Gastroesophageal sphincter (tissue), 4 donors: ENCODE measurements at places on chromosomes 1 and 21.

DNA sequence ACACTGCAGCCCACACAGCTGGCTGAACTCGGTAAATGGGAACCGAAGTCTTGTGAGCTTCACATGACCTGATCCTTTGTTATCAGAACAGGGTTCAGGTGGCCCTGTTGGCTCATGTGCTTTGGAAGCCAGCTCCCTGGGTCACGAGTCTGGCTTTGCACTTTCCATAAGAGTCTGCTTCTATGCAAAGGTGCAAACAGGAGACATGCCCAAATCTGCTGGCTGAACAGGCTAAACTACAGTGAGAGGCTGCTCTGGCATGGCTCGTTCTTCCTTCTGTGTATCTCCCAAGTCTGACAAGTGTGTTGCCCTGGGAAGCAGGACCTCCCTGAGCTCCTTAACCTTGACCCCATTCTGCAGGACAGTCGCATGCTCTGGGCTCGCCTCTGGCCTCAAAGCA is 549.6 kb downstream of the KIF26B start:
- ATAC-seq, result no peak

DNA sequence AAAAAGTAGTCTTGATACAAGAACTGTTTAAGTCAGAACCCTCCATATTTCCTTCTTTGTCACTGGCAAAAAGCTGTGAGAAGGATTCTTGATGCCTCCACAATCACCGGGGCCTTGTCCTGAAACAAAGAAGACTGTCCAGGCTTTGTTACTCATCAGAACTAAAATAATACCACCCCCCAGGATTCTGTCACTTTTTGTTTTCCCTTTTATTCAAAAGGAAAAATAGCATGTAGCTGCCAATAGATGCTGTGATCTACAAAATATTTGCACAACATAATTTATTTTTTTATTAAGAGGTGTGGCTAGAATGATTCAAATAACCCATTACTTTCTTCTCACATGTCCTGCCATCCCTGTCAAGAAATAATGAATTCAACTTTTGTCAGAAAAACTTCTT is 173.7 kb downstream of the LYPLAL1 start:
- ATAC-seq, result peak; percentile 39

DNA sequence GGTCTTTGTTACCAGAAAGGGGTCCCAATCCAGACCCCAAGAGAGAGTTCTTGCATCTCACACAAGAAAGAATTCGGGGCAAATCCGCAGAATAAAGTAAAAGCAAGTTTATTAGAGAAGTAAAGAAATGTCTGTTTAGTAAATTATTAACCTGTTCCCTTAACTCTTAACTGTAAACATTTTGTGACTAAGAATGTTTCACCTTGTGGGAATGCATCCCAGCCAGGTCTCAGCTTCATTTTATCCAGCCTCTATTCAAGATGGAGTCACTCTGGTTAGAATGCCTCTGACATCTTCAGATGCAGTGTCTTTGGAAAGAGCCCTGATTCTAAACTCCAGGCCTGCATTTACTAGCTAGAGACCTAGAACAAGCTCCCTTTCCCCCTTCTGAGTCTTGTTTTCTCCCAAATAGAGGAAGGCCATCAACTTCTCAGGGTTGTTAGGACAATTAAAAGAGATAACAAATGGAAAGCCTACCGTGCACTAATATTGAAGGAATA is 4.5 kb upstream of the FABP3 start:
- no peak for ATAC-seq

DNA sequence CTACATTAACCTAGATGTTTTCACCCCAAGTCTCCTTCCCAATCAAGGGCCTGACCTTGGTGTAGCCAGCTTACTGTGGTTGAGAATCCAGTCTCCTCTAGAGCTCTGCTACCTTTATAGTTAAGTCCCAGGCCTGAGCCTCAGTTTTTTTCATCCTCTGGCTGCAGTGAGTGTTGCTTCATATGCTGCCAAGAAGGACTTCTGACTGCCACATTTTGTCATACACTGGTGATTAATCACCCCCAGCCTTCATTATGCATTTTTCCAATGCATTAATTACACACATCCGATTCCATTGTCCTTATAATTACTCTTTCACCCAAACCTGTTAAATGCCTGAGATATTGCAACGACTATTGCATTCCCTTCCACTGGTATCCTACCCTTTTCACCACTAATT is 66.3 kb upstream of the FGGY start:
- no peak for ATAC-seq

DNA sequence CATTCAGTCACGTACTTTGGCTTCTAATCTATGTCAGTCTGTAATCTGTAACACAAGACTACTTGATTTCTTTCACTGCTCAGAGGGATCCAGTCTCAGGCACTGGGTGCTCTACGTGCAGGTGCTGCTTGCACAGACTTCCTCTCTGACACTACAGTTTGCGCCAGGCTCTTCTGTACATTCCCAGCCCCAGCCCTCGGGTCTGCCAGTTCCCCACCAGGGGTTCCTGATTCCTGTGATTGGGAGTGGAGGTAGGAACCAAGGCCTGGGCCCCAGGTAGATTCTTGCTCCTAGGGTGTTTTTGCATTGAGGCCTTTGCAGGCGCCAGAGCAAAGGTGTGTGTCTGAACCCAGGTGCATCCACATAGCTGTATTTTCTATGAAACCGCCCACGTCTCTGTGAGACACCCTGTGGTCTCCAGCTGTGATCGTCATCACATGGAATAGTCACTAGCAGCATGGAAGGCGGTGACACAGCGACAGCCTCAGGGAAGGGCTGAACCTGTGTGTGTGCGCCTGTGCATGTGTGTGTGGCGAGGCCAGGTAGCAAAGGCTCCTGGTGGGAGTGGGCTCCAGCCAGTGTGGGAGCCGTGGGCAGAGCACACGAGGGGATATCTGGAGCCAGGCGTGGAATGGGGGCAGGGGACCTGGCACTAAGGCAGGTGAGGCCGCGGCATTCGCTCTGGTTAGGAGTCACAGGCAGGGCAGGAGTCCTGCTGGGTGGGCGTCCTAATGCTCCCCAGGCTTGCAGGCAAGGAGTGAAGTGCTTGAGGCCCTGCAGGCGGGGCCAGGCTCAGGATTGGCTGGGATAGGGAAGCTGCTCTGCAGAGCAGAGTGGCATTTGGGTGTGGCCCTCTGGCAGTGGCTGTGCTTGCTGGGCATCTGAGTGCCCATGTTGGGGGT is 5.2 kb downstream of the GJC2 start:
- no peak for ATAC-seq

DNA sequence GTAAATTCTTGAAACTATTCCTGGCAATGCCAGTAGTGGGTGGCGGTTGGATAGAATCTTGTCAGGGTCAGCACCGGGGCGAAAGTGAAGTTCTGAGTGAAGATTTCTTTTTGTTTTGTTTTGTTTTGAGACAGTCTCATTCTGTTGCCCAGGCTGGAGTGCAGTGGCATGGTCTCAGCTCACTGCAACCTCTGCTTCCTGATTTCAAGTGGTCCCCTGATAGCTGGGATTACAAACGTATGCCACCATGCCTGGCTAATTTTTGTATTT is 33.3 kb downstream of the PCNT start:
- ATAC-seq, result no peak

GRCh38 chr21:45506241-45506817 is 35.9 kb downstream of the SLC19A1 start:
- ATAC-seq, result no peak

DNA sequence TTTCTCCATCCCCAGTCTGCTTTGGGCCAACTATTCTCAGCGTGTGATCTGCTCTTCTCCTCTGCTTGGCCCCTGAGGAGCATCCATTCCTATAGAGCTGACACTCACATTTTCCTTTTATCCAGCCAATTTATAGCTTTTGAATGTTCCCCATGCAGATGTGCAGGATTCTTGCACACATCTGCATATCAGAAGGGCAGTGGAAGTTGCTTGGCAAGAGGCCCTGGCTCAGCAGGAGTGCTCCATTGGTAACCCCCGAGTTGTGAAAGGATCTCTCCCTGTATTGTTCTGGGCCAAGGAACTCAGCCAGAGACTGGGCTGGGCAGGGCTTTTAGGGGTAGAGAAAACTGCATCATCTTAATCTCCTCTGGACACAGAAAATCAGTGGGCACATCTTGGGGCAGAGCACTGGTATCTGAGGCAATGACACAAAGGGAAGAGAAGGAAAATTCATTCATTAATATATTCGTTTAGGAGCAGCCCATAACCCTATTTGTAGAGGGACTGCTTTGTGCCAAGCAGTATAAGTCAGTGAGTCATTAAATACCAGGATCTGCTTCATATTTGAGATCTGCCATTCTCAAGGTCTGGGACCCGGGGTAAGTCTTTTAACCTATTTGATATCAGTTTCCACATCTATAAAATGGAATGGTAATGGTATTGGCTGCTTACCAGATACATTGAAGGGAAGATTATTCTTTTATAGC is 31.0 kb upstream of the BEND5 start:
- ATAC-seq, result no peak

DNA sequence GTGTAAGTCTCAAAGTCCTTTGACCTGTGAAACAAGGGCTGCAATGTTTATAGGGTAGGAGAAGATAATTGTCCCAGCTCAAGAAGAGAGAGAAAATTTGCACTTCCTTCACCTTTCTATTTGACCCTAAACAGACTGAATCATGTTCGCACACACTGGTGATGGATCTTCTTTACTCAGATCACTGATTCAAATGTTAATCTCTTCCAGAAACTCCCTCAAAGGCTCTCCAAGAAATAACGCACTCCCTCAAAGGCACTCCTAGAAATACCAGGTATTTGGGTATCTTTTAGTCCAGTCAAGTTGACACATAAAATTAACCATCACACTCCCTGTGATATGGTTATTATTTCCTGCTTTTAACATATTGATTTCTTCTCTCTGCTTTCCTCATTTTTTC is 30.5 kb upstream of the PTGS2 start:
- no peak for ATAC-seq

DNA sequence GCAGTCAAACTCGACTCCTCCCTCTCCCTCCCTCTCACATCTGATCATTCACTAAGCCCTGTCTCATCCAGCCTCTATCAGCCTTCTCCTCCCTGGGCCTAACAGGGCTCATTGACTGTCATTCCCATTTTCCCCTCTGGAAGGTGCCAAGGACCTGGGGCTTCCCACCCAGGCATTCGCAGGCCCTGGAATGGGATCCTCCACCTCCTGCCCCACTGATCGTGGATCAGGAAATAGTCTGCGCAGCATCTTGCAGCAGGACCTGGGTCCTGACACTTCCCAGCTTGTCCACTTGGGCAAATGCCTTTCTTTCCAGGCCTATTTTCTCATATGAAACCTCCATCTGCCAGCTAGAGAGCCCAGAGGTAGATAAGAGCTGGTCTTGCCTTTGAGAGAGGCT is 71.2 kb upstream of the ZC3H12A start:
- ATAC-seq, result no peak

- peak; percentile 34 for ATAC-seq
These were observed 27.1 kb upstream of the LRRC38 start for GRCh38 chr1:13540866-13541265.

GRCh38 chr1:54172614-54173599 is 20.1 kb upstream of the CDCP2 start:
- no peak for ATAC-seq

- ATAC-seq, result no peak
These were observed 90.6 kb downstream of the DMRTB1 start for GRCh38 chr1:53549781-53550180.

- ATAC-seq, result no peak
These were observed 4.3 kb downstream of the TCHH start for GRCh38 chr1:152110860-152111514.

GRCh38 chr21:22421416-22422180 is 1423.4 kb downstream of the NCAM2 start:
- ATAC-seq, result no peak

- no peak for ATAC-seq
These were observed 28.4 kb downstream of the AK2 start for GRCh38 chr1:33008051-33008914.

GRCh38 chr1:50531601-50532000 is 108.4 kb upstream of the DMRTA2 start:
- ATAC-seq, result no peak

DNA sequence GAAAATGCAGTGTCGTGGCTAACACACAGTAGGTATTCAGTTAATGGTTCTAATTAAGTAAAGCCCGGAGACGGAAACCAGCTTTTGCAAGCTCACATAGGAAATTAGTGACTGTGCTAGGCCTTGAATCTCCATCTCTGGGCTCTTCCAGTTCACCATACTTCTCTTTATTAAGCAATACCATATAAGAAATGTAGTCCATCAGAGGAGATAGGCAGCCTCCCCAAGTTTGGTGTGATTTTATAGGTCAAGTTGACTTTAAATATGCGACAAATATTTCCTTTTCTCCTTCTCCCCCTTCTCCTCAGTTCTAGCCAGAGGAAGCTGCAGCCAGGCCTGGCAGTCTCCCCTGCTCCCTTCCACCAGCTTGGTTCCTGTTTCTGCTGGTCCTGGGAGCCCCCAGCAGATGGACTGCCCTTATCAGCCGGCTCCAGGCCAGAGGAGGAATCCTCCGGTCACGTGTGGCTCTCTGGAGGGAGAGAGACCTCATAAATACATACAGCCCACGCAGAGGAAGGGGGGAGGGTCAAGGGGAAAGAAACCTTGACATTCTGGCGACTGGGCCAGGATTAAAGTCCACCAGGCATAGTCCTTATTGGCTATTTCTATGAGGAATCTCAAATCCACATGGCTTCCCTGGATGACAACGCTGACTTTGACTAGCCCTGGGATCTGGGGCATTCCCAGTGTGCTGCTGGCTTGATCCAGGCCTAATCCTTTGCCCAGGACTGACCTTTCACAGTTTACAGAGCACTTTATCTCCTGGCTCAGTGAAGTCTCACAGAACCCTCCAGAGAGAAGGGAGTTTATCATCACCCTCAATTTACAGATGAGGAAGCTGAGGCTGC is 115.1 kb upstream of the JUN start:
- ATAC-seq, result no peak

GRCh38 chr1:221448585-221449175 is 293.2 kb downstream of the DUSP10 start:
- ATAC-seq, result no peak

GRCh38 chr1:33462405-33463164 is 9.9 kb upstream of the ZSCAN20 start:
- ATAC-seq, result no peak

GRCh38 chr1:216721062-216721461 is 2.2 kb downstream of the ESRRG start:
- no peak for ATAC-seq

DNA sequence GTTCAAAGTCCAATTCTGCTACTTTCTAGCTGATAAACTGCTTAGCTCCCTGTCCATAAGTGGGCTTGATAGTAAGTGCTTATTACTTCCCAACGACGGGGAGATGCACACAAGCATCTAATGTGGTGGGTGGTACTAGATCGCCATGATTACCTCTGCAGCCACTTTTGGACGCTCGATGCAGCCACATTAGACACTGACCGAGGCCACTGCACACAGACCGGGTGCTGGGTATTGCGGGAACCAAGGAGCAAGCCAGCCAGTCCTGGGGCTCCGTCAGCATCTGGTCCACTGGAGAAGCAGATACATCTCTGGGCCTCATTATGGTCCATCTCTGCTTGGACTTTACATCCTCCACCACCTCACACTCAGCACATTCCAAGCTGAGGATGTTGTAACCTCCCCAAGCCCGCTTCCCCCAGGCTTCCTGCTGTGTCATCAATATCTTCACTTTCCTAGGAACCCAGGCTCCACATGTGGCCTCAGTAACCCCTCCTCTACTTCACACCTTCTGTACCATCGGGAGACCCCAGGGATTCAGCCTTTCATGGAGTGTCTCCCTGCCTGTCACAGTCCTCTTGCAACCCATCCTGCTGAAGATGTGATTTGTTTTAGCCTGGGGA is 48.2 kb downstream of the RHOU start:
- no peak for ATAC-seq
